ENCODE measurements at places on chromosomes 12 and 14. TPM values are rescaled to one million over a fixed set of nuclear protein-coding genes. Genes with fewer than 3 reads are reported as not detected.

OR4E2 gene
- not detected for total RNA-seq

WNK1 gene
- 203 TPM for total RNA-seq

RAD9B gene
- 0.57 TPM for total RNA-seq

NPAS3 gene
- total RNA-seq = 2.3 TPM

TUNAR gene
- total RNA-seq = not detected

TMEM229B gene
- 24.7 TPM for total RNA-seq

GPR84 gene
- total RNA-seq = 0.34 TPM

SCNN1A gene
- total RNA-seq = 63.8 TPM

CDK2 gene
- total RNA-seq = 23.2 TPM

PTGER2 gene
- total RNA-seq = 3.4 TPM

SIX6 gene
- total RNA-seq = not detected

MANSC1 gene
- 38.9 TPM for total RNA-seq

VRTN gene
- total RNA-seq = not detected
